ENCODE measurements at places on chromosomes 13 and 19.
A peak's percentile ranks its signal among the peaks of the same experiment; 100 is the strongest.

GRCh38 chr13:85533911-85534310, 265.3 kb downstream of the SLITRK6 start:
- DNase-seq: no peak

DNA sequence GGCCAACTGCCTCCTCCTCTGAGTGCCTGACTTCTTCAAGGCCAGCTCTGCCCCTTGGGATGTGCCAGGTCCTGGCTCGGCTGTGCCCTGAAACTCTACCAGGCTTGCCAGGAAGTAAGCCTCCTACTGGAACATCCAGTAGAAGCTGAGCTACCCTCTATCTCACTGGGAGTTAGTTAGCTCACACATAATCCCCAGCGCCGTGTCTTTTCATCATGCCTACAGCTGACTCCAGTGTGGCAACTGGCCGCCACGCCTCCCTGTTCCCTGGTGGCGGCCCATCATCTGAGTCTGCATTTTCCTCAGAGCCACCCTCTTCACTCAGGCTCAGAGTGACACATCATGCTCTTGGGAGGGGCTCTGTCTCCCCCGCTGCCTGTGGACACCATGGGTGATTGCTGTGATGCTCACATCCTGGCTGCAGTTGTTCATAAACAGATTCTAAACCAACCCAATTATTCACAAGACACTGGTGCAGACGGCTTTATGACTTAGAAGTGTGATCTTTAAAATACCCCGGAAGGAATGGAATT, 131.9 kb upstream of the IRS2 start:
- no peak for DNase-seq

DNA sequence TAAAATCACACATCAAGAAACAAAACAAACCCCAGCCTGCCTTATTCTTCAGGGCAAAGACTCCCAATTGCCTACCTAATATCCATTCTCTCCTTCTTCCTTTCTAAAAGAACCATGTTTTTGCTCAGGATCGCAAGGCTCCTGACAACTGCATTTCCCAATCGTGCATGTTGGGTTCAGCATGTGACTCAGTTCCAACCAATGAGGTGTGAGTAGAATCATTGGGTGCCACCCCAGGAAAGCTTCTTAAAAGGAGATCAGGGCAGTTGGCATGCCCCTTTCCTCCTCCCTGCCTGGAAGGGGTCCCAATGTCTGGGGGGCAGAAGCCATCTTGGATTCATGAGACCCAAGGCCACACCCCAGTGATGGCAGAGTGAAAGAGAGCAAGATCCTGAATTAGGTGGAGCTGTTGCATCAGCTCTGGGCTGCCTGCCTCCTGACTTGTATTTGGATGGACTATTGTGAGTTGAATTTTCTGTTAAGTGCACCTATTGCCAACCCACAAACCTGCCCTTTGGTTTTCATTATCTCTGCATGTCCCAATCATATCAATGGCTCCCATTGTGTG, 26.0 kb upstream of the UBAC2 start:
- no peak for DNase-seq

DNA sequence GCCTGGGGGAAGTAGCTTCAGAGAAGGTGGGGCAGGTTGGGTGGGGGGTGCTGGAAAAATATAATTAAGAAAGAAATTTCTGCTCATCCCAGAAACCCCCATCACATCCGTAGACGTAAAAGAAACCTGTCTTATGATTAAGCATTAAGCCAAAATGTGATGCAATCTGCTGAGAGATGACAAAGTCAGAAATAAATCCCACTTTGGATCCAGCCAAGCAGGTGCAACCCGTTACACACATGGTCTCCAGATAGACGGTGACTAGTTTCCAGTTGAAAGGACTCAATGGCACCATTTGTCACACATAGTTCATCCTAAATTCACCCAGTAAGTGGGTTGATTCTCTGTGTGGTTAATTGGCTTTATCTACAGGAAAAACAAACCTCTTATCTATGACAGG, 34.1 kb downstream of the PSG5 start:
- no peak for DNase-seq

- DNase-seq: peak; percentile 70
Measured at GRCh38 chr19:40523322-40524047, 53.2 kb upstream of the SHKBP1 start.

GRCh38 chr19:40872209-40872608, 9.8 kb downstream of the CYP2A7 start:
- DNase-seq: no peak

Data from activated naive CD4-positive, alpha-beta T cell treated with anti-CD3 and anti-CD28 coated beads, Interleukin-2, amount 50 U/mL, for 72 hours (primary cell).